T-cell (primary cell): ENCODE measurements at places on chromosomes 13 and 19.
A peak's percentile ranks its signal among the peaks of the same experiment; 100 is the strongest.

GRCh38 chr19:27733551-27734266 lies 1479.2 kb downstream of the UQCRFS1 start:
- no peak for DNase-seq

DNA sequence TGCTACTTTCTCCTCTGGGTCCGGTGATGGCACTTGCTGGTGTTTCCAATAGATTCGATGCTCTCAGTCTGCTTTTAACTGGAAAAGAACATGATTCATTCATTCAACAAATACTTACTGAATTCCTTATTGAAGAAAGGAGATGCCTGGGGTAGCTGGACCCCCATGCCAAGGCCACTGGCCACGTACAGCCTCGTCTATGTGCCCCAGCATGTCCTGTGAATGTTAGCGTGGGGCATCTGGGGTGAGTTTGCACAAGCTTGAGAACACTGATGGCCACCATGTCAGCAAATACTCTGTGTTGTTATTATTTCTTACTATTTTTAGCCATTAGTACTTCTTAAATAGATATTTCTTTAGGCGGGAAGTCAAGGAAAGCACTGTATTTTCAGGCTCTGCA lies 112.0 kb upstream of the OXGR1 start:
- no peak for DNase-seq

GRCh38 chr13:40371531-40372125 lies 294.8 kb downstream of the FOXO1 start:
- DNase-seq = no peak

GRCh38 chr19:6767357-6768235 lies at the start of gene SH2D3A:
TSS of gene SH2D3A (minus strand) at chr19:6767435. CDS start at chr19:6763748, 3,687 bp downstream.
- peak; percentile 92 for DNase-seq

DNA sequence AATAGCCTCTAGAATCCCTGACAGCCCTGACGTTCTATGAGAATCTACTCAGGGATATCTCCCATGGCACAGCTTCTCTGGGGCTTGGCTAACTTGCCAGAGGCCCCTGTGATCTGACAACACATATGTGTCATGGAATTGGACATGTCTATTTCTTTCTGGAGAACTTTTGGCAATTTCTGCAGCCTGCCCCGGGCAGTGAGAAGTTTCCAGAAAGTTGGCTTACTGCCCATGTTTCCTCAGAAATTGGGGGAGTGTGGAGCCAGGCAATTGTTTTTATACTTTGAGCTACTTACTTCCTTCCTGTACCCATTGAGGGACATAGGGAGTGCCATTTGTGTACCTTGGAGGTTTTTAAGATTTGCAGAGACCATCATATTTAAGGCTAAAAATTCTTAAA lies 98.9 kb downstream of the FLT1 start:
- no peak for DNase-seq

DNA sequence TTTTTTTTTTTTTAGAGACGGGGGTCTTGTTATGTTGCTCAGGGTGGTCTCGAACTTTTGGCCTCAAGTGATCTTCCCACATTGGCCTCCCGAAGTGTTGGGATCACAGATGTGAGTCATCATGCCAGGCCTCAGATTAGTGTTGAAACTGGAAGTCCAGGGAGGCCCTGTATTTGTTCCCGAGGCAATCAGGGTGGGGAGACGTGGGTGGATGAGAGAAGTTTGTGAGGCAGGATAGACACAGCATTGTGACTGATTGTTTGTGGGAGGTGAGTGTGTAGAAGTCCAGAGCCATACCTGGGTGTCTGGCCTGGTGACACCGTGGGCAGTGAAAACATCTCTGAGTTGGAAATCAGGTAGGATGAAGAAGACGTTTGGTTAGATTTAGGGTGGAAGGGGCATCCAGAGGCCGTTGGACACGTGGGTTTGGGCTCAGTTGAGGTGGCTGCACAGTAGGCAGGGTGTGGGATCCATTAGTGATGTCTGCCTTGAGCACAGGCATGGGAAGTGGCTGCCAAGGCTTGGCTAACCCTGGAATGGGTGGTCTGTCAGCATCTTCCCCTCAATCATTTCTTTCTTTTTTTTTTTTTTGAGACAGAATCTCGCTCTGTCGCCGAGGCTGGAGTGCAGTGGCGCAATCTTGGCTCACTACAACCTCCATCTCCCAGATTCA lies 12.4 kb downstream of the RTN2 start:
- no peak for DNase-seq

GRCh38 chr13:60575142-60575541 lies 178.1 kb downstream of the TDRD3 start:
- DNase-seq = no peak

DNA sequence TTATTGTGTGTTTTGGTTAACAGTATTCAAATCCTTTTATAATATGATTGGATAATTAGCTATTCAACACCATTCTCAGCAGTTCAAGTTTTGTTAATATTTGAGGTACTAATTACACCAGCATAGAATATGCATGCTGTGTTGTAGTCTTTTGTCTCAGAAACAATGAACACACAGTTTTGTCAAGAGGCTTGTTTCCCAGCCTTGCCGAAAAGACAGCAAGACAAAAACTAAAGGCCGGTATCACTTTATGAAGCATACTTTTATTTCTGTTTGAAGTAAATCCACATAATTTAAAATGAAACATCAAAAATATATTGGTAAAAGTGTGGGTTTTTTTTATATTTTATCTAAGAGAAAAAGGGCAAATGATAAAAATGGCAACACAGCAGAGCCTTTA lies 7.5 kb downstream of the GPR180 start:
- no peak for DNase-seq

- peak; percentile 71 for DNase-seq
Observed at GRCh38 chr19:41449079-41449864, 6.3 kb downstream of the ERICH4 start.

GRCh38 chr19:30135797-30136196 lies 193.8 kb downstream of the URI1 start:
- no peak for DNase-seq

DNA sequence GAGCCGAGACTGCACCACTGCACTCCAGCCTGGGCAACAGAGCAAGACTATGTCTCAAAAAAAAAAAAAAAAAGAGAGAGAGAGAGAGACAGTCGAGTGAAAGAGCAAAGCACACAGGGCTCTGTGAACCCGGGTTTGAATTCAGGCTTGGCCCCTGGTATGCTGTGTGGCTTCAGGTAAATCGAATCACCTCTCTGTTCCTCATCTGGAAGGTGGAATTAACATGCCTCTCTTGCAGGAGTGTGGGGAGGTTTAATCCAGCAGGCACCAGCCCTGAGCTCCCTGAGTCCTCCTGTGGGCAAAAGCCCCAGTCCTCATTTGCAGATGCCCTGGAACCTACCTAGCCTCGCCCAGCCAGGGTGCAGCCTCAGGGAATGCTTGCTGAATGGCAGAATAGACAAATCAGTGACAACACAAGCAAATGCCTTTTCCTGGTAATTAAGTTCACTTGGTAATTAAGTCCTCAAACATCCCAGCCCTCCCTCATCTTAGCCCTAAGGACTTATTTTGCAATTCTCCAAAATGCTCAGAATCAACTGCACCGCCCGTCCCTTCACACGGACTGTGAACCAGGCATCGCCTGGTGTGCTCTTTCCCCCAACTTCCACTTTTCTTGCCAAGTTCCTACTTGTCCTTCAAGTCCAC lies 4.6 kb upstream of the ZNRF4 start:
- no peak for DNase-seq

DNA sequence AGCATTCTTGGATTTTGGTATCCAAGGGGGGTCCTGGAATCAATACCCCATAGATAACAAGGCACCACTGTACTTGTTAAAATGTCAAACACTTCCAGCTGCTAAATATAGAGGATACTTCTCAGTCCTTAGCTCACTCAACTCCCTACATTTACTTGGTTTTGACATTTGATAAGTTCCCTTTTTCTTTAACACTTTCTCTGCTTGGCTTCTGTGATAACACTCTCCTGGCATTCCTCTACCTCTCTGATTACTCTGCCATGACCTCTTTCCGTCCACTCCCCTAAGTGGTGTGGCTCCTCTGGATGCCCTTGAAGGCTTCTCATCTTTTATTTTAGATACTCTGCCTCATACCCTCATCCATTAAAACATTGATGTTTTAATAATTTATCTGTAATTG lies 65.2 kb downstream of the MICU2 start:
- DNase-seq = no peak

GRCh38 chr13:29937841-29938240 lies 87.4 kb upstream of the UBL3 start:
- DNase-seq = peak; percentile 61

DNA sequence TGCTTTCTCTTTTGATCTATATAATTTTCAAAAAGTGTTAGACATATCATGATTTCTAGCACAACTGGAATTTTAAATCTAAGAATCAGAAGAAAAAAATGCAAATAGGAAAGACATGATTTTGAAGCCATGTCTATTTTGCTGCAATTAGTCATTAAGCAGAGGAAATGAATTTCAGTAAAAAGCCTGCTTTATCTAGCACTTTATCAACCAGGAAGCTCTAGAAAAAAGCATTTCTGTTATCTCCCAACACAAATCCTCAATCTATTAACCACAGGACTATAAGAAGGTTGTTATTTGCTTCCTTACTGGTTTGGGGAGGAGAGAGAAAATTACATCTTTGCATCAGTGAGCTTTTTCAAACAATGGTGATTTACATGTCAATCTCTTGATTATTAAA lies 716.7 kb downstream of the DIAPH3 start:
- DNase-seq = no peak

DNA sequence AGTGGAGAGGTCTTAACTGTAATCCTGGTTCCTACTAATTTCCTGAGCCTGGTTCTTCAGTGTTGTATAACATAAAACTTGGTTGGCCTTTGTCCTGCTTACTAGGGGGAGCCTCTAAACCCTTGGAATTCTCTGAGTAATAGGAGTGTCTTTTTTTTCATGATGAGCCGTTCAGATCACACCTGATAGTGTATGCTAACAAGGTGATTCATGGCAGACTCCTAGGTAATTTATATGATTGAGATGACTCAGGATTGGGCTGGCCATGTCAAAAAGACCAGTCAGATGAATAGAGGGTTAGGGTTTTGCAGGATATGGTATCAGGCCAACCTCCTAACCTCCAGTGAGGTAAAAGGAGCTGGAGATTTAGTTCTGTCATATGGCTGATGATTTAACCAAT lies 135.8 kb upstream of the KLF12 start:
- no peak for DNase-seq

DNA sequence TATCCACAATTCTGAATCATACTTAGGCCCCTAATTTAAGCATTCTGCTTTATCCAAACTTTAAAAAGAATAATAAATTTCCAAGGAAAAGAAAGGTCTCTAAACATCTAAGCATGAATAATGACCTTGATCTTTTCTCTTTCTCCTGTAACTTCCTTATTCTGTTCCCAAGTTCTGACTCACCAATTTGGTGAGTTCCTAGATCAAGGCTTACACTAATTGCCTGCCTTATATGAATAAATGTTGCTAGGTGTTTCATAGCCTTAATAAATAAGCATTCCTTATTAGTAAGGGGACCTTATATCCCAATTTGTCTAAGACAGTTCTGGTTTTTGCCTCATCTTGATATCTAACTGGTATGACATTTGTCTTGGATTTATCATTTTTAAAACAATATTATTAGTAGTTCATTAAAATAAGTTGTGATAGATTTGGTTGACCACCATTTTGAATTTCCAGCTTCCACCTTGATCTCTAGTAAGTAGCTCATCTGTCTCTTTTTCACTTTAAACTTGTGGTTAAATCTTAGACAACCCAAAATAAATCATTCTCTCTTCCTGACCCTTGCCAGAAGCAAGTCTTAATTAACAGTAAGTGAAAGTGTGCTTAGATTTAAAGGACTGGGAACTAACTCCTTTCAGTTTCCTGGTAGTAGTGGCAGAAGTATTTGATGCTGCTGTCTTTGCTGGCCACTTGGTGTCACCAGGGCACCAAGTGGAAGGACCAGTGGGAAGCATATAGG lies 121.2 kb upstream of the MLNR start:
- no peak for DNase-seq

DNA sequence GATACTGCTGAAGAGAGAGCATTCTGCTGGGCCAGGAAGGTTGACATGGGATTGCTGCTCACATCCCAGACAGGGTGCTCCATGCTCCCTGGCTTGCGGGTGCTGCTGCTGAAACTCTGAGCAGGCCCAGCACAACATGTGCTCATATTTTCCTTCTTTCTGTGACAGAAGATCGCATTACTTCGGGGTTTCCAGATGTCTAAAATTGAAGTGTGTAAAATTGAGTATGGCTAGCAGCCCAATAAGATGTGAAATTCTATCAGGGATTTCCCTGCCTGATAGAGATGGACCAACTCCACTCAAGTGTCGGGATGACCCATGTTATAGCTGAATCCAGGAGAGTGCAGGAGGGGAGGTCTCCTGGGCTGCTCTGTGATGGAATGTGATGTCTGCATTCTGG lies 55.6 kb upstream of the KL start:
- no peak for DNase-seq

GRCh38 chr13:112725346-112726015 lies 35.6 kb downstream of the ATP11A start:
- no peak for DNase-seq

GRCh38 chr13:72186730-72187422 lies 319.9 kb upstream of the DACH1 start:
- no peak for DNase-seq

GRCh38 chr13:80469853-80470381 lies 129.0 kb upstream of the SPRY2 start:
- DNase-seq = no peak

DNA sequence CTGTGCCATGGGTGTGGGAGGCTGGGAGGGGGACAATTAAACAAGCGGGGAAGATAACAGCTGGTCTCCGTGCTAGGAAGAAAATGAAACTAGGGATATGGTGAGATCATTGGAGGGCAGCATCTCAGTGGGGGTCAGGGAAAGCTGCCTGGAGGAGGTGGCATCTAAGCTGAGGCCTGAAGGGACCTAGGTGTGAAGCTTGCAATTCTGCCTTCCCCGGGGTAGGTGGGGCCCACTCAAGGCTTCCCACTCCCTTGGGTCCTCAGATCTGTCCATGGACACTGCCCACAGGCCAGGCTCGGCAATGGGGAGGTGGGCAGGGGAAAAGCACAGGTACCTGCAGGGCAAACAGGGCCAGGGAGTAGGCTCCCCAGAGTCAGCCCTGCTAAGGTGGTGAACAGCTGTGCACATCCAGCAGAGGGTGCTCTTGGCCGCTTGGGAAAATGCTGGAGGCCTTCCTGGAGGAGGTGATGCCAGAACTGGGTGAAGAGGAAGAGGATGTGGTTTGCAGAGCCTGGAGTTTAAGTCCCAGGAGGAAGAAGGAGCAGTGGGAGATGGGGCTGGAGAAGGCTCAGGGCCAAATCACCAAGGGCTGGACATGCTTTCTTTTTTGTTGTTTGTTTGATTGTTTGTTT lies 25.7 kb upstream of the CCNE1 start:
- DNase-seq = no peak

GRCh38 chr19:13795595-13796300 lies 505 bp downstream of the ZSWIM4 start:
- DNase-seq = no peak

DNA sequence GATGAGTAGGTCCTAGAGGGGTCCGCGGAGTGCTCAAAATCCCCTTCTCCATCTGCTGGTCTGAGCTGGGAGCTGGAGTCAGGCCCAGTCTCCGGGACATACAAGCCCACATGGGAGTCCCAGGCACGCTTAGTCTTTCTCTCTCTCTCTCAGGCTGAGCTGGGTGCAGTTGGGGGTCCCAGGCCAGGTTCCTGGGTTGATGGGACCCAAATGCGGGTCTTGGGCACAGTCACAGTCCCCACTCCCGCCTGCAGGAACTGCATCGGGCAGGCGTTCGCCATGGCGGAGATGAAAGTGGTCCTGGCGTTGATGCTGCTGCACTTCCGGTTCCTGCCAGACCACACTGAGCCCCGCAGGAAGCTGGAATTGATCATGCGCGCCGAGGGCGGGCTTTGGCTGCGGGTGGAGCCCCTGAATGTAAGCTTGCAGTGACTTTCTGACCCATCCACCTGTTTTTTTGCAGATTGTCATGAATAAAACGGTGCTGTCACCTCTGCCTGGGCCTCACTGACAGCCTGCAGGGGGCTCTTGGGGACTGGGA lies 23.8 kb downstream of the CYP4F12 start:
- DNase-seq = no peak
